ENCODE measurements at places on chromosomes 16 and 17. TPM values are rescaled to one million over a fixed set of nuclear protein-coding genes. Genes with fewer than 3 reads are reported as not detected.

GRCh38 chr16:85171004-85171758, 58.9 kb upstream of the CIBAR2 start:
- no peak for DNase-seq

DNA sequence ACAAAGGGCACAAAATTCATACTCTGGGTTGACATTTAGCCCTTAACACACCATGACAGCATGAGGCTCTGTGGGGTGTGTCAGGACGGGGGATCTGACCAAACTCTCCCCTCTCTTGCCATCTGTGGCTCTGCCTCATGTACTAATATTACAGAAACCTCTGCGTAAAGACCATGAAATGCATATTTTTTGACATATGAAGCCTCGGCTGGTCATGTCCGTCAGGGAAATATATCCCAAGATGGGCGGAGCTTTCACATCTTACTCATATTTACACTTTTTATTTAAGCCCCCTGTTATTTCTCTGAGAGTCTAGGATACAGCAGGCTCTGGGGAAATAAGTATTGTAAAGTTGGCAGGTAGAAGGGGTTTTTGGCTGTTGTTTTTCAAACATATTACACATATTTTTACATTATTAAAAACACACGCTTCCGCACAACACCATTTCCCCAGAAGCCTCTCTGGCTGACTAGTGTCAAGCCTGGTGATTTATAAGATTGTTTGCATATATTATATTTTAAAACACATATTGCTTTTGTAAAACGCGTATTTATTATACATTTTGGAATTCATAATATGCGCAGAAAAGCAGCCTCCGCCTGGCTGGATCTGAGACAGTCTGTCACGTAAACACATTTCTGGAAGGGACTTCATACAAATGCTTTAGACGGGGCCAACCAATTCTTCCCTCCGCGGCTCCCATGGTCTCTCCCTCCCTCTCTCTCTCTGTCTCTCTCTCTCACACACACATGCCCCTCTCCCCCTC, 237.7 kb upstream of the ZFHX3 start:
- DNase-seq: no peak

GRCh38 chr16:81739503-81739902, 39.6 kb upstream of the PLCG2 start:
- no peak for DNase-seq

DNA sequence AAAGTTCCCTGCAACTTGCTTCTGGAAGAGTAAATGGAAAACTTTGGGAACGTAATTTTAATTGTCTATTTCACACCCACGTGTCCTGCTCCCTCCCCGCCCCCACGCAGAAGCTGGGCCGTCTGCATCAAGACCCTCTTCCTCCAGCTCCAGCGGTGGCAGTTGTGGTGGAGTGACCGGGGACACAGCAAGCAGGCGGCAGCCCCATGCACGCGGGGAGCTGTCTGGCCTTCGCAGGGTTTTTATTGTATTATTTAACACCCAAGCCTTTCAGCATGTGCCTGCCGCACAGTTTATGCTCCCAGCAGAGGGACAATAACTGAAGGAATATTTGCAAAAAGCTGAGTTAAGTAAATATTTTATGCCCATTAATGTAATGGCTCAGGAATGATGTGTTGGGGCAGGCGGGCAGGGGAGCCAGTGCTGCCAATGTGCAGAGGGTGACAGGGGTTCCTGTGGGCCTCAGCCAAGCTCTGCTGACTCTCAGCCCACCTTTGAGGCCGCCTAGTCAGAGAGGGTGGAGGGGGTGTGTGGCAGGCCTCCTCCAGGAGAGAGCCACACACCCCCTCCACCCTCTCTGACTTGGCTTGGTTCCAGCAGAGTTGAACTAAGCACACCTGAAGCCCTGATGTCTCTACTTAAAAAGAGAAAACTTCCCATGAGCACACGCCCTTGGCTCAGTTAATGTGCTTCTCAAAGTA, 32.4 kb upstream of the ENPP7 start:
- DNase-seq: no peak

DNA sequence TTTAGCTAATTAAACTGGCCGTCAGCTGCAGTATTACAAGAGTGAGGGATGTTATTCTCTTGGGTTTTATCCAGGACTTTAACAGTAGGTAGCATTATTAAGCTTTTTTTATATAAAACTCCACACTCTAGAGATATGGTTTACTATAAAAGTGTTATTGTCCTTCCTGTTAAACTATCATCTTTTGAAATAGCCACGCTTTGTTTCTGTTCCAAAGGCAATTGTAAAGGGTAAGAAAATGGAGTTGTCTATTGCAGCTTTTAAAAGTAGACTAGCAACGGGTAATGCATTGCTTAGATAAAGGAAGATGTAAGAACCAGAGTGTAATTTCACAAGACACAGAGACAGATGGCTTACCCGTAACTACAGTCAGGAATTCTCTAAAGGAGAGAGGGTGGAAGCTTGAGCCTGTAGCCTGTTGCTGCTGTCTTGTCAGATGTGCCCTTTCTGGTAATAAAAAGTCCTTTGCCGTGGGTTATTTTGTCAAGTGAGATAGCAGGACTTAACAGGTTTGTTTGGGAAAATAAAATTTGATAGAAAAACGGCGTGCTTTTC, 56.4 kb downstream of the WWOX start:
- DNase-seq: no peak

GRCh38 chr16:4435337-4436067, 9.8 kb downstream of the DNAJA3 start:
- DNase-seq: no peak

Gene HP
- 0.42 TPM for total RNA-seq

Data from heart left ventricle (tissue), 16 donors.